ENCODE measurements at places on chromosomes 7 and 10.

GRCh38 chr7:79555571-79555970 lies 102.1 kb upstream of the MAGI2 start:
- DNase-seq: no peak

- no peak for DNase-seq
These were observed 132.1 kb upstream of the CDK6 start for GRCh38 chr7:92968502-92968901.

DNA sequence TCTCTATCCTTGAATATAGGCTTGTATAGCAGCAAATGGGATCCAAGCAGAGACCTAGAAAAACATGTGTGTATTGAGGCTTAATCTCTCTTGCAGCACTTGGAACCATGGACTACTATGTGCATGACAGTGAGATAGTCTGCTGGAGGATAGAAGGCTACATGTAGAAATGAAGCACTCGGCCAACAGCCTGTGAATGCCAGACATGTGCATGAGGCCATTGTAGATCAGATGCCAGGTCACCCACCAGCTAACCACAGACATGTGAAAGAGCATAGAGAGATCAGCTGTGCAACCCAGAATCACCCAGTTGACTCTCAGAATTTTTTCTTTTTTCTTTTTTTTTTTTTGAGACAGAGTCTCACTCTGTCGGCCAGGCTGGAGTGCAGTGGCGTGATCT lies 90.9 kb downstream of the NT5C2 start:
- no peak for DNase-seq

GRCh38 chr7:139575338-139575680 lies 51.8 kb downstream of the CLEC2L start:
- DNase-seq: no peak

DNA sequence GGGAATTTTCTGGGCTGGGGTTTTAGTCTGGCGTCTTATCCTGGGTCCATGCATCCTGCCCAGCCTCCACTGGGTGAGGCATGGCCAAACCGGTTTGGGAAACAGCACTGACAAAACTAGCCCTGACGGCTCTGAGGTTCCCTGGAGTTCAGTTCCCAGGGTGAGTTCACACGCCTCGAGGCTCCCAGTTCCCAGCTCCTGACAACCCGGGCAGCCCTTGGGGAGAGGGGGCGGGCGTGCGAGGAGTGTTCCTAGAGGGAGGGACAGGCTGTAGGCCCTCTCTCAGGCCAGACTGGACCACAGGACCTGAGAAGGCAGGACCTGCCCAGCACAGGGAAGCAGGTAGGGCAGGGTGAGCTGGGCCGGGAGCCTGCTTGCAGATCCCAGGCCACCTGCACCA lies 82.3 kb upstream of the PPIF start:
- DNase-seq: no peak

- no peak for DNase-seq
These were observed 1.9 kb downstream of the LRRC72 start for GRCh38 chr7:16528520-16528919.

Data from NCI-H524 treated with DMSO at 0.1 percent for 48 hours (cell line).